H7 (cell line): ENCODE measurements at places on chromosomes 12 and 14.

- no peak for DNase-seq
Measured at GRCh38 chr14:74552623-74553022, 59.1 kb downstream of the ISCA2 start.

GRCh38 chr12:33006106-33006505 is 109.5 kb upstream of the PKP2 start:
- DNase-seq, result no peak

- DNase-seq, result no peak
Measured at GRCh38 chr14:92503756-92504491, 9.7 kb upstream of the RIN3 start.

DNA sequence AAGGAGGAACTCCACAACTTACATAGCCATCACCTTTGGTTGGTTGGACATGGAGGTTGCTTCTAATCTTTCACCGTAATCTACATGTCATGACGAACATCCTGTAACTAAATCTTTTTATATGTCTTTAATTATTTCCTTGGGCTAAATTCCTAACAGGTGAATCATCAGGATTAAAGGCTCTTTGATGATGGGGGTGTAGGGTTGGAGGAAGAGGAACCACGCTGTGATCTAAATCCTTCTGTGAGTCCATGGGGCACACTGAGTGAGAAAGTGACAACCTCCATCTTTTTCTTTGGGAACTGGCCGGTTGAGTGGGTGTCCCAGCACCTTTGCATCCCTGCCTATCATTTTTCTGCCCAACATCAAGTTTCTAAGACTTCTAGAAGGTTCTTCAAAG is 31.1 kb upstream of the MAP1LC3B2 start:
- no peak for DNase-seq

- DNase-seq, result no peak
Measured at GRCh38 chr12:85831327-85831990, 4.8 kb downstream of the RASSF9 start.

DNA sequence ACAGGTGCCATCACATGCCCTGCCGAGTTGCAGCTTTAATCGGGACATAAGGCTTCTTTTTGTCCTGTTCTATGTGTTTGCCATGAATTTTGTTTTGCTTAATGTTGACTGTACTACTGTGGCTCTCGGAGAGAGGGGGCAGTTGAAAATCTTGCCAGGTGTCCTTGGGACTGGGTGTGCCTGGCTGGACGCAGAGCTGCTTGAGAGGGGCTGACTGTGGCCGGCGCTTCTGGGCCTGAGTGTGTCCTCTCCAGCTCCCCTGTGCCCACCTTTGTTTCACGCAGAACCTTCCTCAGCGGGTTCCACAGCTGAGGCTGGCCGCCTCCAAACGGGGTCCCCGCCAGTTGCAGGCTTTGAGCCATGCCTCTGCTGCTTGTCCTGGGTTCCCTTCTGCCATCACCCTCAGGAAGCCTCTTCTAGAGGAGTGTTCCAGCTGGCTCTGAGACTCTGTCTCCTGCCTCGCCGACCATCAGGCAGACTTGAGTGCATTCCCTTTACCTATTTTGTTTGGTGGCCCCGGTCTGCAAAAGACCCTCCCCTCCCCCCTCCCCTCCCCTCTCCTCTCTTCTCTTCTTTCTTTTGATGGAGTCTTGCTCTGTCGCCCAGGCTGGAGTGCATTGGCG is 49.7 kb downstream of the DDX51 start:
- peak; percentile 40 for DNase-seq

GRCh38 chr12:109888179-109889020 is 8.1 kb upstream of the GLTP start:
- no peak for DNase-seq

- DNase-seq, result no peak
Measured at GRCh38 chr14:94946244-94946643, 176.3 kb upstream of the GSC start.

- DNase-seq, result peak; percentile 56
Measured at GRCh38 chr14:103314496-103315277, 19.4 kb upstream of the EIF5 start.

DNA sequence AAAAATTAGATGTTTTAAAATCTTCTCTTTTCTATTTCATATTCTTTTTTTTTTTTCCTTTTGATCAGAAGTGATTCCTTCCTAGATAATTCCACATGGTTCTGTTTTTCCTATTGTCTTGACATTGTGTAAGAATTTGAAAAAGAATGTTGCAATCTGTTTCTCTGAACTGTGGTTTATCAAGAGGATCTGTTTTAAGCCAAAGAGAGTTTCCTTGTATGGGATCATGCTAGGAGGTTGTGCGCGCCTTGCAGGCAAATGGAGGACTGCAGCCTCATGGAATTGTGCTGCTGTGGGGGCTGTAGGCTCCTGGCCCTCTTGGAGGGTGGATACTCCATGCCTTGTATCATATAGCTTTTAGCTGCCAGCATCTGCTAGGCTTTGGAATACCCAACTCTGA is 43.3 kb upstream of the MBIP start:
- DNase-seq, result no peak

DNA sequence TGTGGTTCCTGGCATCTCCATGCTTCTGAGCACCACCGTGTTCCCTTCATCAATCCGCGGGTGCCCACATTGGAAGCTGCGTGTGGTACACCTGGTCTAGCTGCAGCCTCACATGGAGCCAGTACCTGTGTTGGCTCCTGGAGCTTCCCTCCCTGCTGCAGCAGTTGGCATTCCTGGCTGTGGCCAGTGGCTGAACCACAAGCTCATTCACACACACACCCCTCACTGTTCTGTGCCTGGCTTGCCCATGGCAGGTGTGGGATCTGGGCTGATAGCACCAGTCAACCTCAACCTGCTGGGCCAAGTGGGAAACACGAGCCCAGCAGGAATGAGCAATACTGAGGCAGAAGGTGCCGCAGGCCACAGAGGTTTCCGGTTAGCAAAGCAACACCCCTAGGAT is 256.2 kb upstream of the LRFN5 start:
- no peak for DNase-seq

DNA sequence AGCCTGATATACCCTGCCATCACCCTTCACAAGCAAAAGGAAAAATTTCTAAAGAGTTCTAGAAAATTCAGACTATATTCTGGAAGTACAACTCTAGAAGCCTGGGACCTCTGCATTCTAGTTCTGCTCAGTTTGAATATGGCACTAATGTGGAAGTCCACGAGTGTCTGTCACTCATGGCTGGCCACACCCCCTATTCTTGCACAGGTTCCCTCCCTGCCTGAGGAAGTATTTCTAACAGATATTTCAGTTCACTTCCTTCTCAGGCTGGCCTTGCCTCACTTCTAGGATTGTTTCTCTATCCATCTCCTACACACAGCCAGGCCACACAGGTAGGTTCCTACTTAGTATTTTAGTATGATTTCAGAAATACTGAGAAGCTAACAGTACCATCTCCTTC is 67.4 kb downstream of the PHLDA1 start:
- DNase-seq, result no peak
